ENCODE measurements at places on chromosomes 5 and 9.

DNA sequence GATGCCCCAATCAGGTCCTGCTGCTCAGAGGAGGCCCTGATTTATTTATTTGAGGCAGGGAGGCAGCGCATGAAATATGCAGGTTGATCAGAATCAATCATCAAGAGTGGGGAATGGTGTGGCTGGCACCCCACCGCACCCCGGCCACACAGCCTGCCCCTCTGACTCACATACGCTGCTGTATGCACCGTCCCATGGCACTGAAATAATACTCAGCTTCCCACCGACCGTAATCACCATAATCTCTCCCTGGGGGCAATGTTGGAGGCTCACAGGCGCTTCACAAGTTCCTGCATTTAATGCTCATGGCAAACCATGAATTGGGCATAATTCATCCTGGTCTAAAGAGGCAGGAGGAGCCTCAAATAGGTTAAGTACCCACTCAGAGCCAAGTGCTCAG is 141.2 kb upstream of the TBC1D2 start:
- no peak for DNase-seq

GRCh38 chr5:133709209-133709725 is 96.9 kb upstream of the FSTL4 start:
- no peak for DNase-seq

GRCh38 chr5:11524188-11524587 is 380.1 kb downstream of the CTNND2 start:
- DNase-seq, result no peak

- no peak for DNase-seq
Observed at GRCh38 chr5:154038261-154038706, 426 bp downstream of the FAM114A2 start.

DNA sequence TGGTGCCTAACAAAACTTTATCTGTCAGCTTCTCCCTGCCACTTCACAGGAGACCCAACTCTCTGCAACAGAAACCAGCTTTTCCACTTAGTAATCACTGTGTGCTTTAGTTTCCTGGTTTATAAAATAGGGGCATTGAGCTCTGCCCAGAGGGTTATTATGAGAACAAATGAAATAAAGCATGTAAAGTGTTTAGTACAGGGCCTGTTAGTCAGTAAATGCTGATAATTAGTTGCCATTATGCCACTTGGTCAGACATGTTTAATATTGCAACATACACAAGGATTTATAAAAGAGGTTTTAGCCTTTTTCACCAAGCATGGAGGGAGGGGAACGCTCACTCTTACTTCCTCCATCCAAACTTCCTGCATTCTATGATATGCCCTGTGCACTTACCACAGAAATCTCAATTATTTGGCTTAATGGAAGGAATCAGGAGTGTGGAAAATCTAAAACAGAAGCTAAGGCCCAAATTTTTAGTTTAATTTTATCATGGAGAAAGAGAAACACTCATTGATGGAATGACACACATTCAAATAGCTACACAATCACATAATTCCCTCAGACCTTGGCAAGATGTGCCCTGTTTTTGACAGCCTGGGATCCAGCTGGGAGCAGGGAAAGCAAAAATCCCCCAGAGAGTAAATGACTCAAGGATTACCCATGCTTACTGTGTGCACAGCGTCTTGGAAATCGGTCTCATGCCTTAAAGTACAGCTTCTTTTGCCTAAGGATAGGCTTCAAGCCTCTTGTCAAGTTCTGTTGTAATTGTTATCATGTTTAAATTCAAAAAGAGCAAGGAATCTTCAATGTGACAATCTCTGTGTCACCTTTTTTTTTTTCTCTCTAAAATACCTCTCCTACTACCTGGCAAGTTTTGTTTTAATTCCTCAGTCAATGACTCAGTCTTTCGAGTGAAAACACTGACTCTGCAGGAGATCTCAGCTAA is 34.0 kb downstream of the ZNF474 start:
- no peak for DNase-seq

DNA sequence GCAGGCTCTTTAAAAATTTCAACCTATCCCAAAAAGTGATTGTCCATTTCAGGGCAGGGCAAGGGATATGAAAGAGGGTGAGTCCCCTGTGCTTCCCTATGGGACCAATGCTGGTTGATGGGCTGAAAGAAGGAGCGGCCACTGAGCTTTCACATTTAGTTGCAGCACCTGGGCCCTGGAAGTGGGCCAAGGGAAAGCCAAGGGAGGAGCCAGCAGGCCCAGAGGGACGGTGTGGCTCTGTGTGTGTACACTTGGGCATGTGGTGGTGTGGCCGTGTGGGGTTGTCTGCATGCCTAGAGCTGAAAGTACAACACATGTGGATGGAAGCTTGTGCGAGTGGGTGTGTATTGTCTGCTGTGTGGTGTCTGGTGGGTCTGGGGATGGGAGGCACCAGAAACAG is 14.0 kb upstream of the PSMD5 start:
- DNase-seq, result no peak

GRCh38 chr5:152379331-152379730 is 25.7 kb downstream of the NMUR2 start:
- no peak for DNase-seq

DNA sequence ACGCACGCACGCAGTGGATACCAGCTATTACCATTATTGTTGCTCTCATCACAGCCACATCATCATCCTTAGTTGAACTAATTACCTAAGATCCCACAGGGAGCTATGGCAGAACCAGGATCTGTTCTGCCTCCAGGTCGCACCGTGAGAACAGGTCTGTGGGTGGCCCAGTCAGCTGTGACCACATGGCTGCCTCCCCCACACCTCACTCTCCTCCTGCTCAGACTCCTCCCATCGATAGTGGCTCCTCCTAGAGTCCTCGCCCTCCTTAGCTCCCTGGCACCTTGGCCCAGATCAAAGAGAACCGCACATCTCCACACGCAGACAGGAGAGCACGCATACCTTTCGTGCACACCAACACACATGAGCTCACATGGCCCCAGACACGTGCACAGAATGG is 32.4 kb upstream of the RPL26L1 start:
- no peak for DNase-seq

- DNase-seq, result no peak
Observed at GRCh38 chr5:74934949-74935751, 69.0 kb upstream of the FAM169A start.

DNA sequence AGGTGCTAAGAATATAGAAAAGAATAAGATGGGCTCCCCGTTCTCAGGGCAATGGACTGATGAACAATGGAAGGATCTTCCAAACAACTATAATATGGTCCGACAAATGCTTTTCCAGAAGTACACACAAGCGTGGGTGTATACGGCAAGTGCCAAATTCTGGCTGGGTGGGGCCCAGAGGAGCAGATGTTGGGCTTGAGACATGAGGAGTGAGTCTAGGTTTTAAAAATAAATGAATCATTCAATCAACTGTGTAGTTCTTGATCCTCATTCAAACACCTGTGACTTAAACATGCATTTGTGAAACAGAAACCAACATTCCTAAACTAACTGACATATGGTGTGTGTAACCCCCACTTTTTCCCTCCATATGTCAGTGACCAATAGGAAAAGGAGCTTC is 47.9 kb downstream of the MFAP3 start:
- no peak for DNase-seq

- no peak for DNase-seq
Observed at GRCh38 chr9:113597390-113598241, 134.1 kb downstream of the RGS3 start.

- no peak for DNase-seq
Observed at GRCh38 chr9:36748322-36748899, 175.7 kb downstream of the MELK start.

- DNase-seq, result no peak
Observed at GRCh38 chr5:114250536-114250935, 111.3 kb upstream of the KCNN2 start.

DNA sequence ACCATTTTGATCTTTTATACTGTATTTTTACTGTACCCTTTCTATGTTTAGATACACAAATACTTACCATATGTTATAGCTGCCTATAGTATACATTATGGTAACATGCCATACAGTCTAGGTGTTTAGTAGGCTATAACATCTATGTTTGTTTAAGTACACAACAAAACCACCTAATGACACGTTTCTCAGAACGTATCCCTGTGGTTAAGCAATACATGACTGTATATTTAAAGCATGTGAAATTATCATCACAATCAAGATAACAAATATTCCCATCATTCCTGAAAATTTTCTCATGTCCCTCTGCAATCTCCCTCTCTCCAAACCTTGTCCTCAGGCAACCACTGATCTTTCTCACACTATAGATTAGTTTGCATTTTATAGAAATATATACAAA is 66.4 kb upstream of the SUSD1 start:
- no peak for DNase-seq

DNA sequence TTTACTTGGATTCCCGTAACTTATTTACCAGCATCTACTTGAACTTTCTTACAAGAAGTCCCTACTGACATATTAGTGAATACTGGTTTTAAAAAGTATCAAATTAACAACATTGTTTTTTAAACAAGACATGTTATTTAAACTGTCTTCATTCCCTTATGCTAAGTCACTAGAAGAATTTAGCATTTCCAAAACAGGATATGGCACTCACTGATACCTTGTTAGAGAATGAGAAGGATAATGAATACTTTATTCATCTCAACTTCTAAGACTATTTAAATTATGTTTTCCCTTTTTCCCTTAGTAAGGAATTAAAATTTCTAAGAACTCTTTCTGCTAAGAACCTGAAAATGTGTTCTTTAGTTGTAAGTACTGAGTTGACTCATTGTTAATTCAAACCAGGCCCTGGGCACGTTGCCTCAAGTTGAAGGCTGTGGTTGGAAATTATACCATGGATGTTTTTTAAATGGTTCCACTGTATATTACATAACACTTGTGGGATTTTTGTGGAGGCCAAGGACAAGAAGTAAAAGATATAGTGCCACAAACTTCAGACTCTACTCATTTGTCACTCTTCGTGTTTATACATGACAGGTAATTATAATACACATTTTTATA is 219.0 kb upstream of the EDIL3 start:
- no peak for DNase-seq

GRCh38 chr5:136200761-136201160 is 7.8 kb upstream of the SMIM32 start:
- DNase-seq, result no peak

DNA sequence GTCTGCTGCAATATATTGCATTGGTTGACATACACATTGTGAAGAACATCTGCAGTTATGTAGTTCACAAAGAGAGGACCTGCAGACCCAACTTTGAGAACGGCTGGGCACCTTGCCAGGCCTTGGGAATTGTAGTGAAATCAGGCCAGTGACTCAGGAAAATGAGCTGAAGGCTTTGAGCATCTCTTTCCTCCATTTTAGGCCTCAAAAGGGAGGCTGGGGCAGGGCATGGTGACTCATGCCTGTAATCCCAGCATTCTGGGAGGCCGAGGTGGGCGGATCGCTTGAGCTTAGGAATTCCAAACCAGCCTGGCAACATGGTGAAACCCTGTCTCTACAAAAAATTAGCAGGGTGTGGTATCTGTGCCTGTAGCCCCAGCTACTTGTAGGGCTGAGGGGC is 1.4 kb upstream of the IPPK start:
- DNase-seq, result no peak

DNA sequence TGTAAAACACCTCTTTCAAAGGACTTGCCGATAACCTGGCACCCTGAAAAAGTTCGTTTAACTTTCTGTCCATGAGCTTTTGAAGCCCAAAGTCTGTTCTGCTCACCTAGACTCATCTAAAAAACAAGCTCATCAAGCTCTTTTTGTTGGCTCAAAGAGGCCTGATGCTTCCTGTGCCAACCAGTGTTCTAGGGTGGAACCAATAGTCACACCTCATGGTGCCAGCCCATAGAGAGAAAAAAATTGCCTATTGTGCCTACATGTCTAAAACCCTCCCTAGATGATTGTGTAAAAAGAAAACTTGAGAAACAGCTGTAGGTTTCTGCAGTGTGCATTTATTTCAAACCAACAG is 4.7 kb downstream of the SH3RF2 start:
- no peak for DNase-seq

DNA sequence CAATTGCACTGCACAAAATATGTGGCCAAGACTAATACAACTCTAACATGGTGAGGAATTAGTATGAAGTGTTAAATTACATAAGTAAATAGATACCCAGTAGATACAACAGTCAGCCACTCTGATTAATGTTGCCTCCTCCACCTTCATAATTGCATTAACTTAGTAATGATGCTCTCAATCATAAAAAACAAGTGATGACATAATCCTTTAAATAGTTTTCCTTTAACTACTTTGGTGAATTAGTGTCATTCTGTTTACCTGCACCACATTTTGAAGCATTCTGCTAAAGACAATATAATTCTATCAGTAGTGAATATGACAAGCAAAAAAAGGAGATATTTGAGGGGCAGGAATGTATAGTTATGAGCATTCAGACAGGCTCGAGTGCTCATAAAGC is 265.9 kb upstream of the SLC24A2 start:
- DNase-seq, result no peak

DNA sequence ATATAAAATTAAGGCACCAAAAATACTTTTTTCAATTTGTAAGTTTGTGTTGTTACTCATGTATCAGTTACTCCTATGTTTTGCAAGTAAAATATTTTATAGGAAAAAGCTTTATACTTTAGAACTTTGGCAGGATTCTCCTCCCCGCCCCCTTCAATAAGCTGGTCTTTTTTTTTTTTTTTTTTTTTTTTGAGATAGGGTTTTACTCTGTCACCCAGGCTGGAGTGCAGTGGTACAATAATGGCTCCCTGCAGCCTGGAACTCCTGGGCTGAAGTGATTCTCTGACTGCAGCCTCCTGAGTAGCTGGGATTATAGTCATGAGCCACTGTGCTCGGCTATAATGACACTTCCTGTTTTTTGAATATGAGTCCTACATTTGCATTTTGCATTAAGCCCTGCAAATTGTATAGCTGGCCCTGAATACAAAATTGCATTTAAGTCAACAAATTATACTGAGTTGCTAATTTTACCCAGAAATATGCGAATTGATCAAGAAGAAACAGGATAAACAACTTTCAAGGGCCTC is 192.9 kb downstream of the PIK3R1 start:
- no peak for DNase-seq

- no peak for DNase-seq
Observed at GRCh38 chr5:109836280-109836679, 146.6 kb downstream of the MAN2A1 start.

DNA sequence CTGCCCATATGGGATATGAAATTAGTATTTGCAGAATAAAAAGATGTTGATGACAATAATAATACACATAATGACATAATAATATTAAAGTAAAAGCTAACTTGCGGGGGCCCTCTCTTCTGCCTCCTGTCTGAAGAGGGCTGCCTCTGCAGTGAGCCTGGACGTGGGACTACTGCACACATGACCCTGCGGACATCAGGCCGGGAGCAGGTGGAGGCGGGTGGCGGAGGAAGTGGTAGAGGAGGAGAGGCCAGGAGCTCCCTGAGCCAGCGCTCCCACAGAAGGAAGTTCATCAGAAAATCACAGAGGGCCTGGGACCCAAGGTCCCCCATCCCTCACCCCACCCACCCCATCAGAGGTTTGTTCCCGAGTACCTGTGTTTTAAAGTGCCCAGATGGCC is 60.5 kb downstream of the ROPN1L start:
- no peak for DNase-seq

GRCh38 chr9:20593537-20593936 is 28.8 kb downstream of the MLLT3 start:
- DNase-seq, result no peak

- no peak for DNase-seq
Observed at GRCh38 chr9:135512241-135512603, 9.0 kb upstream of the LCN1 start.

GRCh38 chr5:164300295-164300694 is 794.9 kb downstream of the MAT2B start:
- no peak for DNase-seq

- no peak for DNase-seq
Observed at GRCh38 chr9:133657120-133657661, 21.0 kb downstream of the DBH start.

GRCh38 chr5:19733612-19734495 is 254.1 kb downstream of the CDH18 start:
- DNase-seq, result no peak
